ENCODE measurements at places on chromosomes 2 and 18. TPM values are rescaled to one million over a fixed set of nuclear protein-coding genes. Genes with fewer than 3 reads are reported as not detected.

Gene IL36B
- total RNA-seq = not detected

Gene C2orf15
- 0.40 TPM for total RNA-seq

- ATAC-seq = no peak
These were observed 274.7 kb upstream of the SIX2 start for GRCh38 chr2:45283764-45284620.

Gene QPCT
- total RNA-seq = 1.6 TPM

DNA sequence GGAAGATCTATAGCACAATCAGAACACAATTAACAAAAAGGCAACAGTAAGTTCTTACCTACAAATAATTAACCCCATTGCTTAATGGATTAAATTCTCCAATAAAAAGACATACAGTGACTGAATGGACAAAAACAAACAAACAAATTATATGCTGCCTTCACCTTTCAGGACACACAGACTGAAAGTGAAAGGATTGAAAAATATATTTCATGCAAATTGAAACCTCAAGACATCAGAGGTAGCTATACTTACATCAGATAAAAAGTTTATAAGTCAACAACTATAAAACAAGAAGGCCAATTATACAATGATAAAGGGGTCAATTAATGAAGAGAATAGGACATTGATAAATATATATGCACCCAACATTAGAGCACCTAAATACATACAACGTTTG lies 741.2 kb upstream of the FAM98A start:
- no peak for ATAC-seq

- ATAC-seq = peak; percentile 50
These were observed 244.6 kb upstream of the ACVR2A start for GRCh38 chr2:147600223-147600622.

- ATAC-seq = no peak
These were observed 585 bp downstream of the PNKD start for GRCh38 chr2:218270721-218271486.

- ATAC-seq = no peak
These were observed 520.1 kb downstream of the BCL11A start for GRCh38 chr2:60033325-60033724.

Data from gastroesophageal sphincter (tissue), 4 donors.